T-cell (primary cell): ENCODE measurements at places on chromosomes 16 and 17.

DNA sequence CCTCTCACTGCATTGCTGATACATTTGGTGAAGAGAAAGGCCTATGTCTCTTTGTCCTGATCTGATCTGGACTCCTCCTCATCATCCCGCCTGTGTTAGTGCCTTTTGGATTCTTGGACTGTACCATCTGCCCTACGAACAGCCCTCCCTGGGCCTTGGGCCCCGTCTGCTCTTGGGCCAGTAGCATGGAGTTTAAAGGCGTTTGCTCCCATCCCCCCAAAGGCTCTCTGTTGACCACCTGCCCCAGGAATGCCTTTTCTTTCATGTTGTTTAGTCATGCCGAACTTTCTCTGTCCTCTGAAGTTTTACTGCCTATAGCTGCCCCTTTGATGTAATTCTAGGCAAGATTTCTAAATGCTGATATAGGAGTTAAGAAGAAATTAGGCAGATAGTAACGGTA, 30.9 kb upstream of the MEAK7 start:
- DNase-seq = no peak

GRCh38 chr16:50245417-50246298, 20.7 kb upstream of the ADCY7 start:
- no peak for DNase-seq

DNA sequence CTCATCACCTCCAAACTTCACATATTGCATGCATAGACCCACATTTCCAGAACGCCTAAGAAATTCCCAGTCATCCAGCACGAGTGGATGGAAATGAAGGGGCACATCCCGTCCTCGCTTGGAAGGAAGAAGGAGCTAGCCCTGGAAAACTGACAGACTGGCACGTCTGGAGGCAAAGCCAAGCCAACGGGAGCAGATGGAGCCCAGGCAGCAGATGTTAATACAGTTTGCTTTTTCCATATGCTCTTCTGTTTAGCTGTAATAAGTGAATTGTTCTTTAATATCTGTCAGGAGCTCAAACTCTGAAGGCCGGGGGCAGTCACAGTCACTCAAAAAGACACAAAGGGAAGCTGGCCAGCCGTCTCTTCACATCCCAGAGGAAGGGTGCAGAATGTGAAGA, 187.7 kb downstream of the XYLT1 start:
- DNase-seq = no peak

DNA sequence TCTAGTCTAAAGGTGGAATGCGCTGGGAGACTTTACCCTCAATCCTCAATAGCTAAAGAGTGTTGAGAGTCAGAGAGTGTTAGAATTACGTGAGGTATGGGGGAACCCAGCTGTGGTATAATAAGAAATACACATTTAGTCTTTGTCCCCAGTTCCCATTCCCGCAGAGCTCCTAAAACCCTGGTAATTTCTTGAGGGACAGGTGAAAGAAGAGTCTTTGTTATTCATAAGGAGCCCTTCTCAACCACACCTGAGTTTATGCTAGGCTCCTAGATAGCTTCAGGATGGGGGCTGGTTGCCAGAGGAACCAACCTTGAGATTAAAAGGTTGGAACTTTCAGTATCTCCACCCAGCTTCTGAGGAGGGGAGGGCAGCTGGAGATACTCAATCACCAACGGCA, 5.8 kb downstream of the ZNF18 start:
- no peak for DNase-seq

- DNase-seq = no peak
Observed at GRCh38 chr16:35574454-35575431, 2115.3 kb downstream of the TP53TG3F start.

GRCh38 chr16:85821390-85822135, 22.1 kb downstream of the COX4I1 start:
- DNase-seq = peak; percentile 75

DNA sequence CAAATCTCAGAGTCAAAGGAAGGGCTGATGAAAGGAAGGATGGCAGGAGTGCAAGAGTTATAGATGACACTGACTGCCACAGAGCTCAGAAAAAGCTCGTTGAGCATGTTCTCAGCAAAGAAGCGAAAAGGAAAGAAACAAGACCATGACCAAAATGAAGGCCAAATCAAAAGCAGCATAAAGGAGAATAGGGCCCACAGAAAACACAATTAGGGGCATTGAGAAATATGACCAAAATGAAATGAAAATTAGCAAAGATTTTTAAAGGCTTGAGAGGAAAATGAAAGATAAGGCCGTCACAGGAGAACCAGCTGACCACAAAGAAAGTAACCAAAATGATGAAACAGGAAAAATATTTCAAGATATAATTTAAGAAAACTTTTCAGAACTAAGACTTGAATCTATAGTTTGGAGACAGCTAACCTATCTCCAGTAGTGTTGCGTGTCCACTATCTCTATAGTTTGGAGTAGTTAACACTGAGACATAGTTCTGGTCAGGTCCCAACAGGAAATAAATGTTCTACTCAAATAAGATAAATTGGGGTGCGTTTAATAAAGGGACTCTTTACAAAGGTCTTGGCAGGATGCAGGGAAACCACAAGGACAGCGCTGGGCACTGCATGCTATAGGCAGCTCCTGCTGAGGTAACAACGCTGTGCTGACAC, 7.9 kb downstream of the PRSS54 start:
- no peak for DNase-seq

DNA sequence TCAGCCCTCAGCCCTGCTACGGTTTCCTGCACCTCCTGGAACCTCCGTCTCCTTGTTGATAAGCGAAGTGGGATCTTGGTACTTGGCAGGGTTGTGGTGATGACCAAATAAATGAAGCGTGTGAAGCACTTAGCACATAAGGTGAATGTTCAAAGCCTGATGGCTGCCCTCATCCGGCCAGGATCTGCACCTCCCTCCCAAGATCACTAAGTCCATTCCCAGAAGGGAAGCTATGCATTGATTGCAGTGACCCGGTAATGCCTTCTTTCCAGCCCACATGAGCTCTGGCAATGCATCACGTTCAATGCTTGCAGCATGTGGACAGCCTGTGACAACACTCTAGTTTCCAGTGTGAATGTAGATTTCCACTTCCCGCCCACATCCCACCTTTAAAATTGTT, 24.9 kb upstream of the RHOT1 start:
- DNase-seq = no peak

DNA sequence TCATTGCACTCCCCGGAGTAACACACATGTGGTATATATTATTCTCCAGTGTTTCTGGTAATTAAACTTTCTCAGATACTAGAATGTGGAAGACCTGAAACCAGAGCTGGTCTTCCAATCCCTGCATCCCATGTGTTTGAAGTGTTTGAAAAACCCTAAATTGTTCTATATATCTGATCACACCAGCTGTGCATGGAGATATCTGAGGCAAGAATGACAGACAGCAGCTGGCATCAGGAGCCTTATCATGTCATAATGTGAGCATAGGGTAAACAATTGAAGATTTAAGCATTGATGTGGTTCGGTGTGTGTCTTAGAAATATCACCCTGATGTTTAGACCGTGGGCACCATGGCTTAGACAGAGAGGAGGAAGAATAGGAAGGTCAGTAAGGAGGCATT, 251.0 kb downstream of the CDH11 start:
- no peak for DNase-seq

GRCh38 chr17:67130768-67131167, 86.4 kb downstream of the CACNG1 start:
- DNase-seq = no peak

DNA sequence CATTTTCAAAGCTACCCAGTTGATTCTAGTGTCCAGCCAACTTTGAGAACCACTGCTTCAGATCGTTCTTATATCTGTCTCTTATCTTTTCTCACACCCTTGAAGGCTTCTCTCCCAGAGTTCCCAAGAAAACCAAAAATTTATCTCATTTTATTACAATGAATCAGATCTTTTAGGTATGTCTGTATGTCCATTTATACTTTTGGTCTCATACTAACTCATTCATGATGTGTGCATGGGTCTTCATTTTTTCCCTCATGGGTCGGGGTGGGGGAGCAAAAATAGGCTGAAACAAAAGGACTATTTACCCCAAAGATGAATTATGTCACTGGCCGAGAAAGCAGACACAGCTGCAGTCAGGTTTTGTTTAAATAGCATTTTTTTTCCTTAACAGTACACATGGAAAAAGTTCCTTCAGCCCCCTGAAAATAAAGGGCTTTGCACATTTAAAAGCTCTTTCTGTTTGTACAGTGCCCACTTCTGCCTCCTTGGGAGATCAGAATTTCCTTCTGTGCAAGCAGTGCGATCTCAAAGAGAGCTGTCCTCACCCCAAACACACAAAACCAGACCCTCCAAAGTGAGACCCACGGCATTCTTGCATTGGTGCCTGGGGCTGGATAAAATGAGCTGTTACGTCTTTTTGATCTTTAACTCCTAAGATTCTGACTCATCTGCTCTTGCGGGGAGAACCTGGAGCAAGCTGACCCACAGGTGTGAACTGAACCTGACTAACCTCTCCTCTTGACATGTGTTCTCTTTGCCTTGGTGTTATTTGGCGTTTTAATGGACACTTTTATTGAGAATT, 251.2 kb upstream of the ELAC2 start:
- no peak for DNase-seq

GRCh38 chr17:36533935-36534839, 481 bp downstream of the MYO19 start:
- no peak for DNase-seq

- DNase-seq = no peak
Observed at GRCh38 chr17:8029121-8029520, 9.7 kb upstream of the ALOX15B start.

DNA sequence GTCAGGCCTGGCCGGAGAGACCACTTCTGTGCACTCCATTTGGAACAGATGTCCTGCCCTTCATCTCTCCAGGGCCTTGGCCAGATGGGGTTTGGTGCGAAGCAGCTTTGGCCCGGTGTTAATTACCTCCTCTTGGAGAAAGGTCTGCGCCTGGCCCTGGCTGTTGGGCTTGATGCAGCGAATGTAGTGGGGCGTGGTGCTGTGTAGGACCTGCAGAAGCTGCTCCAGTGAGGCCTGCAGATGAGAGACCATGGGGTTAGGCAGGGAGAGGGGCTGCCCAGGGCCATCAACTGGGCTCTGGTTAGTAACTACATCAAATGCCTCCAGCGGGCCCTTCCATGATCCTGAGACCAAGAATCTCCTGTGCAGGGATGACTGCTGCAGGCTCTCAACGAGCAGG, 18.7 kb downstream of the ZNHIT3 start:
- DNase-seq = no peak

- peak; percentile 86 for DNase-seq
Observed at GRCh38 chr17:75753514-75754377, 11.2 kb downstream of the GALK1 start.

DNA sequence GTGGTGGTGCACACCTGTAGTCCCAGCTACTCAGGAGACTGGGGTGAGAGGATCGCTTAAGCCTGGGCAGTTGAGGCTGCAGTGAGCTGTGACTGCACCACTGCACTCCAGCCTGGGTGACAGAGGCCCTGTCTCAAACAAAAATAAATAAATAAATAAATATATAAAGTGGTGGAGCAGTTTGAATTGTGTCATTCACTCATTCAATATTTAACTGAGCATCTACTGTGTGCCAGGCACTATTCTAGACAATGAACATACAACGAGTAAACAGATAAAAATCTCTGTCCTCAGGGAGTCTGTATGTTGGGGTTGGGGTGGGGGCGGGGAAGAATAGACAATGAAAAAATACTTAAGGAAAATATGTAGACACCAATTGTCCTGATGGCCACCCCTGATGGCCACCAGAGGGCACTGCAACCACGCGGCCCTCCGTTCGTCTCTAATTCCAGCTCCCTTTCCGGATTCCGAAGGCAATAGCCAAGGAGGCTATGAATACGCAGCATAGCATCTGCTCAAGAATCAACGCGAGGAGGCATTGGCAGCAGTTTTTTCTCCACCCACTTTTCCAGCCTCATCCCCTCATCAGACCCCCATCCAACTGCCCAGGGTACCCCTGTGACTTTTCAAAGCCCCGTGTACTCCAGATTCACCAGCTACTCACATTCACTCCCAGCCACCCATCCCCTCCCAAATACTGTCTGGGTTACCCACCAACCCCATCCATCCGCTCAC, 21.4 kb downstream of the QPRT start:
- DNase-seq = peak; percentile 63

DNA sequence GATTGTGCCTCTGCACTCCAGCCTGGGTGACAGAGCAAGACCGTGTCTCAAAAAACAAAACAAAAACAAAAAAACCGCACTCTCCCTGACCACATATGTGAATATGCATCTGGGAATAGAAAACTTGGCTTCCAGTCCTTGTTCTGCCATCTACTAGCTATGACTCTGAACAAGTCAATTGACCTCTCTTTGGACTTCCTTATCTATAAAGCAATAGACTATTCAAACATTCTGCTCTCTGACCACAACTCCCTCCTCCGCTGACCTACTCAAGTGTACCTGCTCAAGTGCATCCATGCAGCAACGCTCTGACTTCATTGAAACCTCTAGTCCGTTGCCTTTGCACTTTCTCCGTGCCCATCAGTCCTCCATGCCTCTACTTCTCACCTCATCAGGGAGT, 52.6 kb upstream of the KDM6B start:
- DNase-seq = no peak

DNA sequence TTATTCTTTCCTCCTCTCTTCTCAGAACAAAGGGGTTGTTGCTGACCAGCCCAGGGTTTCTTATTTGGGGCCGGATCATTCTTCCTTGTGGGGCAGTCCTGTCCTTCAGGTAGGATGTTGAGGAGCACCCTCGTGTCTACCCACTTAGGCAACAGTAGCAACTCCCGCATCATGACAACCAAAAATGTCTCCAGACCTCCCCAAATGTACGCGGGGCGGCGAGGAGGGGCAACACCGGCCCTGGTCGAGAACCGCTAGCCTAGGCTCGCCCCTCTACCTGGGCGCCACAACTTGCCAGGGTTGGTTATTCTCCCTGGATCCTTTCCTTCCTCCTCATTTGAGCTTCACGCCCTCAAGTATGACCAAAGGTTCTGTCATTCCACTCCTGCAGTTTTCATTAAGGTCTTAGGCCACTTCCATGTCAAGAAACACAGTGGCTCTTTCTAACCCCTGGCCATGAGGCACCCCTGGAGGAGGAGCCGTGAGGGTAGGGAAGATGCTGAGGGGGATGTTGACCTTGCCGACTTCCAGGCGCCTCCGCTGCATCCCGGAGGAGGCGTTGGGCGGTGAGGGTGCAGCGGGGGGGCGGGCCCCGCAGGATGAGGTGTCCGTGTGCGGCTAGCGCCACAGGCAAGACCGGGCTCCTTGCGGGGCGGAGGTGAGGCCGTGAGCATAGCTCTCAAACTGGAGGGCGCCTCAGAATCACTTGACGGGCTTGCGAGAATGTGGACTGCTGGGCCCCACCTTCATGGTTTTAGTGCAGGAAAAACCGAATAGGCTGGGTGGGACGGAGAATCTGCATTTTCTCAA, 712 bp upstream of the SPECC1 start:
- DNase-seq = no peak
